ENCODE measurements at places on chromosomes 3 and 15.

DNA sequence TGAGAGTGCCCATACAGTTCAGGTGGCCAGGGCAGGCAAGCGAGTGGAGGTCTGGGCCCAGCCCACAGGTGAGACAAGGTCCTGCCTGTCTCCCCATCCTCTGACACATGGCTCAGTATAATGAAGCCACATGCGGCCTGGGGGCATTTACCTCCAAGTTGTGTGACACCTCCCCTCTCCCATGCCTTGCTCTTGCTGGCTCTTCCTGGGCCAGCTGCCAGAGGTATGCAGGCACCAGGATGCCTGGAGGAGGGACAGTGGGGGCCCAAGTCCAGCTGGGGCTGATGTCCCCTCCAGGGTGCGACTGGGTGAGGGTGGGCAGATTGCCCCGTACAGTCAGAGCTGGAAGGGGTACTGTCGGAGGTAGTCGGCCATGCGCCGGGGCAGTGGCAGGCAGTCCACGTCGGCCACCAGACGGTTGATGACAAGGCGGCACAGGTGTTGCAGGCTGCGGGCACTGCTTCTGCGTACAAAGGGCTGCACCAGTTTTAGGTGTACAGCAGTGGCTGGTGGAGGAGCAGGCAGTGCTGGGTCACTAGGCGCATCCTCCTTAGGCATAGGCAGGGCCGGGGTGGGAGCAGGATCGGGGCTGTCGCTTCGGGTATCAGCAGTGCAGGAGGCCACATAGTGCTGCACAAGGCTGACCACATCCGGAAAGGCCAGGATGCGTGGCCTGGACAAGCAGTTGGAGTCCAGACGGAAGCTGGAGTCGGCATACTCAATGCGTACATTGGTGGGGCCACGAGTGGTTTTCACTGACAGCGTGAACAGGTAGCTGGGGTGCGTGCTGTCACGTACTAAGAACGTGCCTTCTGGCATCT lies 4.1 kb downstream of the CISH start:
- no peak for DNase-seq

DNA sequence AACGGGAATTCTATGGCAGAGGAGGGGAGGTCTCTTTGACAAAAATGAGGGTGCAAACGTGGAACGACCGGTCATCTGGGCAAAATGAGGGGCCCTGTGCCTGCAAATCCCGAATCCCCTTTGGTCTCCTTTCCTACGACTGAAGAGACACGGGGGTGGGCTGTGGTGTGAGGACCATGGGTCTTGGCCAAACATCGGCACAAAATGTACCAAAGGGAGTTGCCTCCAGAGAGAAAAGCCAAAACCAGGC lies 498 bp downstream of the ZNF280D start:
- DNase-seq, result no peak

DNA sequence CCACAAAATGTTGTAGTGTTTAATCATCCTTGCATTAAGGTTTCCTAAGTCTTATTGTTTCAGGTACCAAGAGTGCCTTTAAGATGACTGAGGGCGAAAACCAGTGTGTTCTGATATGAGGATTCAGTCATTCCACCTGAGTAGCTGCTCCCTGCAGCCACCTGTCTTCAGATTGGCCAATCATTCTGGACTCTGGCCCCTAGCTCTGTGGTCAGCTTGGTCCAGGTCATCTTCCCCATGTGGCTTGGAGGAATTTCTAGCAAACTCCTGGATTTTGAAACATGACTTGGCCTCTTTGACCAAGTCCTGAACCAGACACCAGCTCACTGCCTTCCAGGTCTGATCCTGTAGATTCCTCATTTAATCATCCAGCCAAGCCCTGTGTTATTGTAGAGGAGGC lies 7.8 kb upstream of the SLC7A14 start:
- DNase-seq, result no peak

GRCh38 chr3:133734305-133734704 lies 11.9 kb upstream of the TF start:
- no peak for DNase-seq

DNA sequence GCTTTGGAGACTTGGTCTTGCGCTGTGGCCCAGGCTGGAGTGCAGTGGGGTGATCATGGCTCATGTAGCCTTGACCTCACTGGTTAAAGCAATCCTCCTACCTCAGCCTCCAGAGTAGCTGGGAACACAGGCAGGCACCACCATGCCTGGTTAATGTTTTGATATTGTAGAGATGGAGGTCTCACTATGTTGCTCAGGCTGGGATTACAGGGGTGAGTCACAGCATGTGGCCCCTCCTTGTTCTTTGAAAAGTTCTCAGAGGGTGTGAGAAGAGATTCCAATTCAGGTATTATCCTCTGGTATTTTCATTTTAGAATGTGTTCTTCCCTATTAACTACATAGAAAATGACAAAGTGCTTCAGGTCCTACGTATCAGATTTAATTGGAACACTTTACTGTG lies 51.9 kb upstream of the RPL32 start:
- DNase-seq, result no peak

GRCh38 chr15:90539789-90540188 lies 10.1 kb downstream of the CRTC3 start:
- DNase-seq, result peak; percentile 57

- DNase-seq, result no peak
Measured at GRCh38 chr3:107269136-107269535, 108.1 kb upstream of the CCDC54 start.

- DNase-seq, result no peak
Measured at GRCh38 chr3:130838898-130839600, 54.8 kb upstream of the ATP2C1 start.

GRCh38 chr15:25242957-25243799 lies 195.6 kb downstream of the UBE3A start:
- DNase-seq, result peak; percentile 2

GRCh38 chr3:139173372-139174108 lies 128.8 kb upstream of the PRR23C start:
- DNase-seq, result no peak

GRCh38 chr3:162558016-162558415 lies 1061.4 kb downstream of the OTOL1 start:
- no peak for DNase-seq

- no peak for DNase-seq
Measured at GRCh38 chr3:58672451-58672850, 5.9 kb upstream of the FAM3D start.

DNA sequence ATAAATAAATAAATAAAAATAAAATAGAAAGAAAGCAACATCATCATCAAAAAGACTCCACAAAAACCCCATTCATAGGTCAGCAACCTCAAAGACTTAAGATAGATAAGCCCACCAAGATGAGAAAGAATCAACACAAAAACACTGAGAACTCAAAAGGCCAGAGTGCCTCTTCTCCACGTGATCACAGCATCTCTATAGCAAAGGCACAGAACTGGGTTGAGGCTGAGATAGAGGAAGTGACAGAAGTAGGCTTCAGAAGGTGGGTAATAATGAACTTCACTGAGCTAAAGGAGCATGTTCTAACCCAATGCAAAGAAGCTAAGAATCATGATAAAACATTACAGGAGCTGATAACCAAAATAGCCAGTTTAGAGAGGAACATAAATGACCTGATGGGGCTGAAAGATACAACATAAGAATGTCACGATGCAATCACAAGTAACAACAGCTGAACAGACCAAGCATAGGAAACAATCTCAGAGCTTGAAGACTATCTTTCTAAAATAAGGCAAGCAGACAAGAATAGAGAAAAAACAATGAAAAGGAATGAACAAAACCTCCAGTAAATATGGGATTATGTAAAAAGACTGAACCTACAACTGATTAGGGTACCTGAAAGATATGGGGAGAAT lies 26.4 kb downstream of the GNB5 start:
- no peak for DNase-seq

- DNase-seq, result no peak
Measured at GRCh38 chr3:63576846-63577245, 75.6 kb upstream of the SNTN start.

- DNase-seq, result no peak
Measured at GRCh38 chr3:194871864-194872668, 186.4 kb downstream of the FAM43A start.

GRCh38 chr3:20054549-20054987 lies 14.3 kb downstream of the KAT2B start:
- peak; percentile 61 for DNase-seq

DNA sequence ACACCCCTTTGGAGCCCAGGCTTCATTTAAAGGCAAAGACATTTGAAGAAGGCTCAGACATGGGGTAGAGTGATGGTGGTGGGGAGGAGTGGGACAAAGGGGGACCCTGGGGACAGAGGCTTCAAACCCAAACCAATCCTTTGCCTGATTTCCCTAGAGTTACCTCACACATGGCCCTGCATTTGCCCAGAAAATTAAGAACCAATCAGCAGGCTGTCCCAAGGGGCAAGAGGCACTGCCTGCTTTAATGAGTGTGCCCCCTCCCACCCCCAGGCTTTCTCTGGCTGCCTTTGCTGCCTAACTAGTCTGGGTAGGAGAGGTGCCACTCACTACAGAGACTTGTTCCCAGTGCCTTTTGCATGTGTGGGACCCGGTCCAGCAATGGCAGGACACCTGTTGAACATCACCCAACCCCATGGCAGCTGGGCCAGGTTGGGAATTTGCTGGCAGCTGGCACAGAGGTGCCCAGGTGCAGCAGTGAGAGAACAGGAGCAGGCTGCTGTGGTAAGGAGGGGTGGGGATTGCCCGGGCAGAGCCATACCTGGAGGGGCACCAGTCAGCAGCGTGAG lies 38.4 kb downstream of the CCDC33 start:
- no peak for DNase-seq

DNA sequence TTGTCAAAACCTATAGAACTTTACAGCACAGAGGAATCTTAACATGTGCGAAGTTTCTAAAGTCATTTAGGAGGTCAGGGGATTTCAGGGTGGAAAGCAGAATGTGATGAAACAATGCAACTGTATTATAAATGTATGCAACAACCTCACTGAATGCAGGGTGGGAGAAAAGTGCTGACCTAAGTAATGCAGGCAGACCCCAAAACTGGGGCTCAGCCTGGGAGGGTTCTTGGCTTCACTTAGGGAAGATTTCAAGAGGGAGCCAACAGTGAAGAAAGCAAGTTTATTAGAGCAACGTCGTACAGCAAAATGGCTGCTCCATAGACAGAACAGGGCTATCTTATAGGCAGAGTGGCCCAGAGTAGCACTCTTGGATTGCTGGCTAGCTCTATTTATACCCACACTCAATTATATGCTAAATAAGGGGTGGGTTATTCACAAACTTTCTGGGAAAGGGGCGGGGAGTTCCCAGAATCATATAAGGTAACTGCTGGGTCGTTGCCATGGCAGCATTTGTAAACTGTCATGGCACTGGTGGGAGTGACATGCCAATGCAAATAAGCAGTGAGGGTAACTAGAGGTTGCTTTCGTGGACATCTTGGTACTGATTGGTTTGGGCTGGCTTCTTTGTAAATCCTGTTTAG lies 14.2 kb upstream of the CAND2 start:
- DNase-seq, result no peak

DNA sequence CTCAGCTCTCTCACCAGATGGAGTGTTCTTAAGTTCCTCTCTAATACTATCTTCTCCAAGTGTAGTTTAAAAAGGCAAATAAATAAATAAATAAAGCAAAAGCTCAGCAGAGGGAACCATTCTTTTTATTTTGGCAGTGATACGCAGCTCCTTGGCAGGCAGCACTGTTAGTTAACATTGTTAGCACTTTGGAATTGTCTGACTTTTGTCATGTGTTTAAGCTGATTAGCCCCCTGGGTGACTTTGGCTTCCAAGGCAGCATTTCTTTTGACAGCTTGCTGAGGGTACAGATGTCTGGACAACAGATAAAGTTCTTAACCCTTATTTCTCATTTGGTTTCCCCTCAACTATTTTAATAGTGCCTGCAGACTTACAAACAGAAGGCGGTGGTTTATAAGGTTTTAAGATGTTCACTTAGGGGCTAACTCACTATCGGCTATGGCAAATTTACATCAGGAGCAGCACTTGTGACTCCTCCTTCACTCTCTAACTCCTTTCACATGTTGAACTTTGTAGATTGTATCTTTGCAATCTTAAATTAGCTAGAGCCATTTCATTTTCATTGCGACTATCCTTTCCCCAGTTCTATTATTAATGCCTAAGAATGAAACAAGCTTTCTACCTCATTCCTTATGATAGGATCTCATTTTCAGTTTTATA lies 213.4 kb downstream of the ZBBX start:
- DNase-seq, result no peak

- DNase-seq, result no peak
Measured at GRCh38 chr15:74050556-74051234, 31.7 kb downstream of the GOLGA6A start.

DNA sequence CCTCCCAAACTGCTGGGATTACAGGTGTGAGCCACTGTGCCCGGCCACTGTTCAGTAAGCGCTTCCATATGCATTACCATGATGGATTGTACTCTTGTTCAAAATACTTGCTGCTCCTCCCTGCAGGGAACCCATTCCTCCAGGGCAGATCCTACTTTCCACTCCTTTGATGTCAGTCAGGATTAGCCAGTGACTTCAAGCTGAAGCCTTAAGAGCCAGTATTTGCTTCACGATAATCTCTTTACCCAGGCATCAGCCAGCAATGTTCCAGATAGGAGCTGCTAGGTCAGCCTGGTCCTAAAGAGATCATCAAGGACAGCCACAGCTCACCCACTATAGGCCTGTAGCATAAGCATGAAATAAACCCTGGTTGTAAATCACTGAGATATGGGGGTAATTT lies 96.5 kb upstream of the UBE2E2 start:
- no peak for DNase-seq

DNA sequence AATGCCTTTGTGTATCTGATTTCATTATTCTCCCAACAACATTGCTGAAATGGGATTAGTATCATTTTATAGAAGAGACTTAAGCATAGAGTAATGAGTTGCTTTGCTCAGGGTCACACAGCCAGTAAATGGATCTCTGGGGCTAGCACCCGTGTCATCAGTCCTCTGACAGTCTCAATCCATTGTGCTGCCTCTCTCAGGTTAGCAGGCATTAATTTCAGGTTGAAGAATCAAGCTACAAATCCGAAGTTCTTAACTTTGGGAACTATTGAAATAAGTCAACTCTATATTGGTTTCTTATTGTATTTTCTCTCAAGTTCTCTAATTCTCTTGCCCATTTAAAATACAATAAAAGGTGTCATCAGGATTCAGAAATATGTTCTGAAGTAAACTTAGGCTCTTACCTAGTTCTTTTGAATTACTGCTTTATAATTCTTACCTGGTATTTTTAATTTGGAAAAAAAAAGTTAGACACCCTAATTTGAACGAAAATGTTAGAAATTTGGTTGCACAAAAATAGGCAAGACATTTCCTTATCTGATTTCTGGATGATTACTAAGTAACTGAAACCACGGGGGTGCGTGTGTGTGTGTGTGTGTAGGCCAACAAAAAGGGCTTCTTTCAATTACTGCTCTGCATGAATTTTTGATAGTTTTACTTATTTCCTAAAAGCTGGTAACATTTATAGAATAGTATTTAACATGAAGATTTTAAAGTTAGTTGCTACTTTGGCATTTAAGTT lies 189.8 kb downstream of the MBNL1 start:
- peak; percentile 37 for DNase-seq

DNA sequence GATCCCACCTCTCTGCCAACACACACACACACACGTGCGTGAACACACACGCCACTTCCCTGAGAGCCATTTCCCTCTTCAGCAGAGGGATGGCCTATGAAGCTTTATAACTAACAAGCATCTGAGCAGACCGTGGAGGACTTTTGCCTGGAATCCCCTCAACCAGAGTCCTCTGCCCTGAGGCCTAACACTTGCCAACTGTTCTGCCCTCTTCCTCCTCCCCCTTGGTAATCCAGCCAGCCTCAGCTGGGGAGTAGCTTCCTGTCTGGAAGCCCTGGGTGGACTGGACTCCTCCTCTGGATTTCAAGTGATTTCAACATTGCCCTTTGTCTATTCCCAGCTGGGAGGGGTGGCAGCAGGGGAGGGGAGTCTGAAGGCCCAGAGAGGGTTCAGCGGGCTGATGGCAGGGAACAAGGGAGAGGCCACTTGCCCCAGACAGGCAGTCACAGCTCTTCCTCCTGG lies 68.4 kb upstream of the HACD2 start:
- no peak for DNase-seq

- DNase-seq, result no peak
Measured at GRCh38 chr3:122294359-122294758, 30.7 kb upstream of the CSTA start.
